ENCODE measurements at places on chromosomes 12 and 14.

GRCh38 chr14:103384450-103385151, 614 bp upstream of the MARK3 start:
- no peak for DNase-seq

- DNase-seq = no peak
Observed at GRCh38 chr14:34181338-34181737, 230.5 kb upstream of the EGLN3 start.

GRCh38 chr12:42607584-42608058, 18.1 kb upstream of the PRICKLE1 start:
- no peak for DNase-seq

DNA sequence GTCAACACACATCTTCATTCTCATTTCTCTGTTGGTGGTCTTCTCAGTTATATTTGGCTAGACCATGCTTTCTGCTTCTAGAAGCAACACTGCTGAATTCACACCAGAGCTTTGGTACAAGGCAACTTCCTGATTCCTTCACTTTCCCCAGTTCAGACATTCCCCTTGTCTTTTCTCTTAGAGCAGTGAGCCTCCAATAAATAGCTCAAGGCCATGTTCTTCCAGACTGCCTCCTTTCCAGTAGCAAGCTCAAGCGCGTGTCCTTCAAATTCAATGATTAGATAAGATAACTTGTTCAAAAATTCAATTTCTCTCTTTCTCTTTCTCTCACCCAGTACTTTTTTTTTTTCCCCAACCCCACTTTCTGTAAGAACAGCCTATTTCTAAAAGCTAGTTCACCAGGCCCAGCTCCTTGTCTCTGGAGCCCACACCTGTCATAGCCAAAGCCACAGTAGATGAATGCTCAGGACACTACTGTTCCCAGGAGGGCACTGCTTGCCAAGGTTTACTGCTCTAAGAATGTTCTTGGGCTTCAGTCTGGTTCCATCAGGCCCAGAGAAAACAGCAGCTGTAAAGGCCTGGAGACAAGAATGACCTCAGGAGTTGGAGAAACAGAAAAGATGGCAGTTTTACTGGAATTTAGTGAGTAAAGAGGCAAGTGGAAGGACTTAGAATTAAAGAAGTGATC, 17.7 kb downstream of the TBK1 start:
- no peak for DNase-seq

DNA sequence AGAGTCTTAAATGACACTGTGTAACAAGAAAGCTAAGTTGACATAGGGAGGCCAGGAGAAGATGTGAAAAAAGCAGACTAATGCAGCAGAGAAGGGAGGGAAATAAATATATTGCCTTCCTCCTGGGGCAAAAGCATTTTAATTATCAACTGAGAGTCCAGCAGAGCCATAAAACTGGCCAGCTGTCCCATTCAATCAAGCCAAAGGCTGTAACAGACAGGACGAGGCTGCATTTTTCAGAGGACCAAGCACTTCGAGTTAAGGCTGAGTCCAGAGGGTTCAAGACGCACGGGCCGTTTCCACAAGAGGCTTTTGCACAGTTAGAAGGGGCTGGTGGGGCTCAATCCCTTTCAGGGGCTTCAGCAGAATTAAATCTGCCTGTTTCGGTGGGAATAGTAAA, 20.4 kb downstream of the MAP3K9 start:
- DNase-seq = no peak

- DNase-seq = peak; percentile 33
Observed at GRCh38 chr12:106840243-106840642, 65.8 kb downstream of the RIC8B start.

- no peak for DNase-seq
Observed at GRCh38 chr14:103563226-103563620, 463 bp downstream of the COA8 start.

GRCh38 chr12:50222275-50222783, 55.2 kb upstream of the CERS5 start:
- DNase-seq = peak; percentile 80

GRCh38 chr12:65125975-65126374, 4.9 kb upstream of the WIF1 start:
- DNase-seq = no peak

DNA sequence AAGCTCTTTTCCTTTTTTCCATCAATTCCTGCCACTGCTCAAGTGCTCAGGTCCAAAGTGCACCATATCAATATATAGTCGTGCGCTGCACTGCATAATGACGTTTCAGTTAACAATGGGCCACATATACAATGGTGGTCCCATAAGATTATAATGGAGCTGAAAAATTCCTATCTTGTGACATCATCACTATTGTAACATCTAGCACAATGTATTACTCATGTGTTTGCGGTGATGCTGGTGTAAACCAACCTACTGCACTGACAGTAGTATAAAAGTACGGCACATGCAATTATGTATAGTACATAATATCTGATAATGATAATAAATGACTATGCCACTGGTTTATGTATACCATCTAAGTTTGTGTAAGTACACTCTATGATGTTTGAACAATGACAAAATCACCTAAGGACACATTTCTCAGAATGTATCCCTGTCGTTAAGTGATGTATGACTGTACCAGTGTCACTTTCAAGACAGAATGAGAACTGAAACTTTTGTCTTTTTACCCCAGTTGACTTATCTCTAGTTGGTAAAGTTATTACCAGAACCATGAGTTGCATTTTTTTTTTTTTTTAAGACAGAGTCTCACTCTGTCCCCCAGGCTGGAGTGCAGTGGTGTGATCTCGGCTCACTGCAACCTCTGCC, 53.7 kb upstream of the INSM2 start:
- DNase-seq = no peak

DNA sequence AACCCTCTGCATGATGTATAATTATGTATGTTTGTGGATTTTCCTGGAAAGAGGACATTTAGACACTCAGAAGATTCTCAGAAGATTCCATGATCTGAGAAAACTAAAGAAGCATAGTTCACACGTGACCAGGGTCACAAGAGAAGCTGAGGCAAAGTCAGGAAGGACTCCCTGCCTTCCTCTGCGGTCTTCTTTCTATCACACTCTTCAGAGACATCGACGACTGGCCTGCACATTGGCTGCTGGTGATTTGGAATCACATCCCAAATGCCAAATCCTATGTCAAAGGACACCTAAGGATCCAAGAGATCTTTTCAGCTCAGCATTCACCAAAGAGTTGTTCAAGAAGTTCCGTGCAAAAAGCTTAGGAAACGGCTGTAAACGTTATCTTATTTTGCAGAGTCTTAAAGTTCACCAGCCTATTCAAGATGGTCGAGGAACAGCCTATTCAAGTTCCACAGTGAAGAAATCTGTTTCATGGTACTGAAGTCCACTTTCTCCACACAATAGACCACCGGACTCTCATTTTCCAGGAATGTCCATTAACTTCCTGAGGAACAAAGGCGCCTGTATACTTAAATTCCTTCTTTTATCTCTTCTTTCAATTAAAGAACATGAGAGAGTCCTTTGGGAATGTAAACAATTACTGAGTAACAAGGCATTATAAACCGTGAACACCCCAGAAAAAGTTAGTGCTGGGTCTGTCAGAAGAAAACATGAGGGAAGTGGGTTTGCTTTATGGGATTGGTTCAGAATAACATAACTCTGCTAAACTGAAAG, 42.1 kb downstream of the IGF1 start:
- no peak for DNase-seq

DNA sequence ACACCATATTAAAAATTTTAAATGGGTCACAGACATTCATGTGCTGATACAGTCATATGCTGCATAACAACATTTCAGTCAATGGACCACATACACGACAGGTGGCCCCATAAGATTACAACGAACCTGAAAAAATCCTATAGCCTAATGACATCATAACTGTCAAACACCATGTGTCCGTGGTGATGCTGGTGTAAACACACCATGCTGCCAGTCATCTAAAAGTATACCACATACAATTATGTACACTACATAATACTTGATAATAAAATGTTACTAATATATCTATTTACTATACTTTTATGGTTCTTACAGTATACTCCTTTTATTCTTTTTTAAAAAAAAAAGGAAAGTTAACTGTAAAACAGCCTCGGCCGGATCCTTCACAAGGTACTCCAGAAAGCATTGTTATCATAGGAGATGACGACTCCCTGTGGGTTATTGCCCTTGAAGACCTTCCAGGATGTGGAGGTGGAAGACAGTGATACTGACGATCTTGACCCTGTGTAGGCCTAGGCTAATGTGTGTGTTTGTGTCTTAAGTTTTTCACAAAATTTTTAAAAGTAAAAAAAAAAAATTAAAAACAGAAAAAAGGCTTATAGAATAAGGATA, 5.0 kb upstream of the TDG start:
- no peak for DNase-seq

GRCh38 chr12:114400361-114400811, 5.6 kb downstream of the TBX5 start:
- no peak for DNase-seq

DNA sequence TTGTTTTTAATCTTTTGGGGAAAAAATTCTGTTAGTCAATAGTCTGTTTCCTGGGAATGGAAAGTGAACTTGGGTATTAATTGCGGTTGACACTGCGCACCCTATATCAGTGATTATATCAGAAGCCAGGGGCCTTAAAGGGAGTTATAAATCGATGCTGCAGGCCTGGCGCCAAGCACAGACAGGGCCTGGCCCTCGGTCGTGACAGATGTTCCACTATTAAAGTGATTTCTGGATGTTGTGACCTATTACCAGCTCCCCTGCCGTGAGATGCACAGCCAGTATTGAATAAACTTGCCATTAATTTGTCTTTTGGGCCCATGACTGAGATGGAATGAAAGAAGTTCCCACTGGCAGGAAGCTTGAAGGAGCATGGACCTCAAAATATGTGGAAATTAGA, 45.1 kb upstream of the KITLG start:
- no peak for DNase-seq

- no peak for DNase-seq
Observed at GRCh38 chr14:64112867-64113678, 181.1 kb downstream of the ESR2 start.

DNA sequence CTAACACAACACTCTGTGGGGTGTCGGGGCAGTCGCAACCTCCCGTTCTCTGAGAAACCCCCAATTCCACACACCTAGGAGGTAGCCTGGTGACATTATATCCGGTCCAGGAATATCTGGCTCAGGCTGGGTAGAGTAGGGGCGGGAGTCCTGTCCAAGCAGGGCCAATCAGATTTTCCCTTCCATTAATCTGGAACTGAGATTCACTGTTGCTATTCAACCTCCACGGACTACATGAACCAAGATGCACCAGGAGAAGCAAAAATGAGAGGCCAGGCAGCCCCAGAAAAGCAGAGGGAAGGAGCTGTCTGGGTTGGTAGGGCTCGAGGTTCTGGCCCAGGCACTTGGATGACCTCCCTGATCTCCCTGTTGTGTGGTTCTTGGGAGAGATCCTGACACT, 51.0 kb downstream of the NINJ2 start:
- DNase-seq = no peak

- no peak for DNase-seq
Observed at GRCh38 chr12:39442831-39443080, 164 bp downstream of the KIF21A start.

DNA sequence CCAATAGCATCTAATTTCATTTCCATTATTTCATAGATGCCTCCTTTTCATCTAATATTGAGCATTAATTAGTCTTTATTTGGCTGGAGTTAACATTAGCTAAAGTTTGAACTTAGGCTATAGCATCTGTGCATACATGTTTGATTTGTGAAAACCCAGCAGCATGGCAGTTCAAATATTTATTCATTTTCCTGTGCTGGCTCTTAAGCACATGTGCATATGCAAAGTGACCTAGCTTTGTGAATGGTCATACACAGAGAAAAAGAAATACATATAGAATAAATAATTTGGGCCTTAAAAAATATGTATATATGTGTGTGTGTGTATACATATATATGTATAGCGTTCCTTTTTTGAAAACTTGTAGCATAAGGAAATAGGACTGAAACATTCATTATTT, 117.8 kb downstream of the HMGA2 start:
- DNase-seq = no peak

DNA sequence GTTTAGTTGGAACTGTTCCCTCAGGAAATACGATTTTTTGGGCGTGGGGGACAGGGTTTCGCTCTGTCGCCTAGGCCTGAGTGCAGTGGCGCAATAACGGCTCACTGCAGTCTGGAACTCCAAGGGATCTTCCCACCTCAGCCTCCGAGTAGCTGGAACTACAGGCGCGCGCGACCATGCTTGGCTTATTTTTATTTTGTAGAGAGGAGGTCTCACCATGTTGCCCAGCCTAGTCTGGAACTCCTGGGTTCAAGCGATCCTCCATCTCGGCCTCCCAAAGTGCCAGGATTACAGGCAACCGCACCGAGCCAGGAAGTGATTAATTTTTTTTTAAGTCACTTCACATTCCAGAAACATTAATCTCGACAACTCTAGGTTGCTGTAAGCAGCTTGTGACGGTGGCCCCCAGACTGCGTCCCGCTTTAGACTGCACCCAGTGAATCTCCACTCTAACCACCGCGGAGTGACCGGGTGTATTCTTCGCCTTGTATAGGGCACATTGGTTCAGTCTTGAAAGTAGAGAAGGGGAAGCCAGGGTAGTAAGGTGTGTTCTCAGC, 830 bp upstream of the MIS18BP1 start:
- no peak for DNase-seq

- no peak for DNase-seq
Observed at GRCh38 chr14:65945327-65945726, 532.8 kb downstream of the FUT8 start.

DNA sequence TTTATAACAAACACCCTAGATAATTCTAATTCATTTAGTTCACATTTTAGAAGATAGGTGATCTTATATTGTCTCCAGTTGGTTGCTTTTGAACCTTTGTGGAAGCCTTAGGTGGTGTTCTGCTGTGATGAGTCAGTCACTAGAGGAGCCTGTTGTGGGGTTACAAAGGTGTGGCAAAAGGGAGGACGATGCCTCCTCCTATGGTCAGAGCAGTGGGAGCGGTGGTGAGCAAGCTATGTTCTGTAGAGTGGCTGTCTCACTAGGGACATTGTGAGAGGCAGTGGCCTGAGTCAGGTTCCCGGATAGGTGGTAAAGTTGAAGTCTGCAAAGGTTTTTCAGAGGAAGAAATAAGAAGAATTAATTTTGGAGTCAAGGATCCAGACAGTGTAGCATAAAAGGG, 71.6 kb upstream of the USP44 start:
- DNase-seq = no peak

DNA sequence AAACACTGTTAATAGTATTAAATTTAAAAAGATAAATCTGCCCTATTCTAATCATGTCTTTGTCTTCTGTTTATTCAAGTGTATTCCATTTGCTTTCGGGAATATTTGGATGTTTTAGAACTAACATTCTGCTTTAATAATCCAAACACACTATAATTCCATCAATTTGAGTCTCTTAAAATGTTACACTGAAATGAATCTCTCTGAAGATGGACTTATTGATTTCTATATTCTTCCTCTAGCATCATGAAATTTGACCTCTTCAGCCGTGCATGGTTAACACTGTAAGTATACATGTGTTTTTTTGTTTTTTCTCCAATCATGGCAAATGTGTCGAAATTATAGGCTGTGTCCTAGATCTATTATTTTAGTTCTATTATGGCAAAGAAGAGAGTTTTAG, 339.2 kb downstream of the ACSS3 start:
- DNase-seq = no peak

DNA sequence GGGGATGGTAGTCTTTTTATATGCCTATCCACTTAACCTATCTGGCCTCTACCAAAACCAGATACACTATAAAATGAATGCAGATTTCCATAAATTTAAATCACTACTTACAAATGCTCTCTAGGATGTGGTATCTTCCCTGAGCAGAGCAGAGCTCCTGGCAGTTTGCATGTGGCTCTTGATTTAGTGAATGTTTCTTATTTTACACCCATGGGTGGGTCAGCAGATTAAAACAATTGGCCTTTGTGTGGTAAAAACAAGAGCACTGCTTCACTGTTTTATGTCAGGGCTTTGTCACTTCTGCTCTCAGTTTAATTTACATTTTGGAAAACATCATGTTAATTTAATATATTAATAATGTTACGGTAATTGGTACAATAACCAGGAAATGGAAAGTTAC, 5.5 kb downstream of the TAS2R19 start:
- DNase-seq = no peak
